ENCODE measurements at places on chromosomes 7 and 10.
A peak's percentile ranks its signal among the peaks of the same experiment; 100 is the strongest.

- H3K27me3 ChIP-seq, result no peaks in the 10 kb centered on the region
- no peak overlapping the region for H3K4me3 ChIP-seq
- H3K4me1 ChIP-seq, result no peaks in the 10 kb centered on the region
- DNase-seq, result no peak
- no peaks in the 10 kb centered on the region for H3K36me3 ChIP-seq
Observed at GRCh38 chr10:71023704-71024283, 135.4 kb upstream of the PCBD1 start.

GRCh38 chr10:78641693-78642092 lies 427.1 kb upstream of the ZMIZ1 start:
- no peaks in the 10 kb centered on the region for H3K27me3 ChIP-seq
- no peak for DNase-seq
- no peaks in the 10 kb centered on the region for H3K36me3 ChIP-seq
- H3K4me1 ChIP-seq, result no peaks in the 10 kb centered on the region
- H3K4me3 ChIP-seq, result no peak overlapping the region
- H3K27ac ChIP-seq, result no peak overlapping the region

- no peak overlapping the region for H3K4me3 ChIP-seq
- H3K36me3 ChIP-seq, result no peaks in the 10 kb centered on the region
- DNase-seq, result no peak
- H3K4me1 ChIP-seq, result no peaks in the 10 kb centered on the region
- no peaks in the 10 kb centered on the region for H3K27me3 ChIP-seq
Observed at GRCh38 chr10:43029043-43029442, 47.8 kb upstream of the RET start.

- no peaks in the 10 kb centered on the region for H3K36me3 ChIP-seq
- no peak overlapping the region for H3K27ac ChIP-seq
- H3K4me3 ChIP-seq, result no peak overlapping the region
- no peaks in the 10 kb centered on the region for H3K27me3 ChIP-seq
Observed at GRCh38 chr10:17256627-17257026, 28.6 kb downstream of the VIM start.

GRCh38 chr10:66799474-66799873 lies 126.4 kb upstream of the LRRTM3 start:
- no peaks in the 10 kb centered on the region for H3K27me3 ChIP-seq
- no peak for DNase-seq

- no peaks in the 10 kb centered on the region for H3K36me3 ChIP-seq
- no peak overlapping the region for H3K4me3 ChIP-seq
- DNase-seq, result no peak
- H3K27me3 ChIP-seq, result no peaks in the 10 kb centered on the region
- no peaks in the 10 kb centered on the region for H3K4me1 ChIP-seq
- no peak overlapping the region for H3K27ac ChIP-seq
Observed at GRCh38 chr10:97830064-97830463, 19.6 kb upstream of the GOLGA7B start.

GRCh38 chr7:132116369-132116768 lies 459.9 kb downstream of the PLXNA4 start:
- no peaks in the 10 kb centered on the region for H3K36me3 ChIP-seq
- DNase-seq, result no peak
- H3K4me3 ChIP-seq, result no peak overlapping the region
- H3K27ac ChIP-seq, result no peak overlapping the region

GRCh38 chr7:48350515-48350914 lies 179.3 kb downstream of the ABCA13 start:
- H3K27me3 ChIP-seq, result no peaks in the 10 kb centered on the region
- no peak for DNase-seq
- no peaks in the 10 kb centered on the region for H3K36me3 ChIP-seq
- H3K27ac ChIP-seq, result no peak overlapping the region

- no peaks in the 10 kb centered on the region for H3K36me3 ChIP-seq
- H3K4me1 ChIP-seq, result peaks cover 11% of the 10 kb centered on the region
- no peak overlapping the region for H3K4me3 ChIP-seq
- H3K27me3 ChIP-seq, result no peaks in the 10 kb centered on the region
Observed at GRCh38 chr7:71477441-71477840, 345.5 kb downstream of the GALNT17 start.

- no peak for DNase-seq
- no peaks in the 10 kb centered on the region for H3K4me1 ChIP-seq
- no peaks in the 10 kb centered on the region for H3K27me3 ChIP-seq
- H3K4me3 ChIP-seq, result no peak within 1 kb of the TSS
- no peaks in the 10 kb centered on the region for H3K36me3 ChIP-seq
- H3K27ac ChIP-seq, result no peak within 1 kb of the TSS
Observed at GRCh38 chr10:50885097-50885859, at the start of gene A1CF. A1CF (minus strand) TSS chr10:50885627; CDS start chr10:50859940, 25,687 bp downstream.

DNA sequence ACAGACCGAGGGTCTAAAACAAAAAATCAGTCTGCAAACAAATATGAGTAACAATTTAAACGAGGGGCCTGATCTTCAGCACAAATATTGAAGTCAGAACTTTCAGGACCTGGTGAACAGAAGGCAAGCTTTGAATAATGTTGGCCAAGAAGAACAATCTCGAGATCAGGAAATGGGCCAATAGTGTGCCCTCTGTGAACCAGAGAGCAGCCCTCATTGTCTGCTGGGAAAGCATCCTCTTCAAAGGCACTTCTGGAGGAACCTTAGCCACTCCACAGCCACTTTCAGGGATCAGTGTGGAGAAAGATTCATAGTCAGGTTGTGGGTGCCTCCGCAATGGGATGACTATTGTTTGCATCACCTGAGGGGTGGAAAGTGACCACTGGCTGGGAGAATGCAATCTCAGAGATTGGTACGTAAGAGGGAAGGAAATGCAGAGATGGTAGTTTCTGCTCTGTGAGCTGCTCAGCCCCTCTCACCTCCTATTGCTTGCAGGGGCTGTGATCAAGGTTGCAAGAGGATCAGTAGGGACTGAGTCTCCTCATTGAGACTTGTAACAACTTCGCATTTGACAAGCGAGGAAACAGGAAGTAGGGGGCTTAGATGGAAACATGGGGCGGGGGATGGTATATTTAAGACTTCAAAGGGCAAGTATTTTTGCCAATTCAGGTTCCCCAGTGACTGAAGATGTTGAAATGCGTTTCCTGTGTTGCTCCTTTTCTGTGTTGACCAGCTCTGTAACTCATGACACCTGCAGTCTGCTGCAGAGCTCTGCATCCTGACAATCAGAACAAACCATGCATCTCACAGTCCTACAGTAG lies 28.4 kb upstream of the IFRD1 start:
- H3K27me3 ChIP-seq, result no peaks in the 10 kb centered on the region
- H3K4me3 ChIP-seq, result no peak overlapping the region
- no peaks in the 10 kb centered on the region for H3K36me3 ChIP-seq

GRCh38 chr7:73451780-73452398 lies 18.3 kb downstream of the FZD9 start:
- H3K36me3 ChIP-seq, result peaks cover 20% of the 10 kb centered on the region
- DNase-seq, result no peak

- peak overlapping the region; percentile 83 for H3K27ac ChIP-seq
- H3K36me3 ChIP-seq, result no peaks in the 10 kb centered on the region
- H3K4me1 ChIP-seq, result peaks cover 52% of the 10 kb centered on the region
- H3K4me3 ChIP-seq, result peak overlapping the region; percentile 94
Observed at GRCh38 chr10:3067859-3068179, 471 bp downstream of the PFKP start.

DNA sequence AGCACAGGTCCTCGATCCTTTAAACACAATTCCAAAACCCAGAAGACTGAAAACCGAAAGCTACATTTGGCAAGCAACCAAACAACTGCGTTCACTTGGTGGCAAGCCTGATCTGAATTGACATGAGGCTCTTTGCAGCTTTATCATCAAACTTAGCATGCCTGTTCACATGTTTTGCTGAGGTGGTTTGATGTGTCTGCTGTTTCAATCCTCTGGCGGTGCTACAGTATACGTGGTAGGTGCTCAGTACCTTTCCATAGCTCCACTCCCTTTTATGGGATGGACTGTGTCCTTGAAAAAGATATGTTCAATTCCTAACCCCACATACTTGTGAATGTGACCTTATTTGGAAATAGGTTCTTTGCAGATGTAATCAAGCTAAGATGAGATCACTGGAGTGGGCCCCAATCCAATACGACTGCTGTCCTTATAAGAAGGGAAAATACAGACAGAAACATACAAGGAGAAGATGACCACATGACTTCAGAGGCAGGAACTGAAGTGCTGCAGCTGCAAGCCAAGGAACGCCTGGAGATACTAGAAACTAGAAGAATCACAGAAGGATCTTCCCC lies 33.4 kb downstream of the CCDC6 start:
- H3K36me3 ChIP-seq, result no peaks in the 10 kb centered on the region
- H3K4me3 ChIP-seq, result no peak overlapping the region
- H3K4me1 ChIP-seq, result peaks cover 84% of the 10 kb centered on the region
- H3K27me3 ChIP-seq, result no peaks in the 10 kb centered on the region
- peak overlapping the region; percentile 49 for H3K27ac ChIP-seq
- peak; percentile 6 for DNase-seq

- no peak overlapping the region for H3K4me3 ChIP-seq
- H3K27ac ChIP-seq, result no peak overlapping the region
- no peaks in the 10 kb centered on the region for H3K36me3 ChIP-seq
Observed at GRCh38 chr7:127655720-127656119, 3.7 kb downstream of the SND1 start.

- no peak overlapping the region for H3K4me3 ChIP-seq
- H3K36me3 ChIP-seq, result no peaks in the 10 kb centered on the region
- no peak for DNase-seq
- H3K27ac ChIP-seq, result no peak overlapping the region
- H3K4me1 ChIP-seq, result peaks cover 12% of the 10 kb centered on the region
Observed at GRCh38 chr10:125415964-125416363, 255.6 kb upstream of the CTBP2 start.

DNA sequence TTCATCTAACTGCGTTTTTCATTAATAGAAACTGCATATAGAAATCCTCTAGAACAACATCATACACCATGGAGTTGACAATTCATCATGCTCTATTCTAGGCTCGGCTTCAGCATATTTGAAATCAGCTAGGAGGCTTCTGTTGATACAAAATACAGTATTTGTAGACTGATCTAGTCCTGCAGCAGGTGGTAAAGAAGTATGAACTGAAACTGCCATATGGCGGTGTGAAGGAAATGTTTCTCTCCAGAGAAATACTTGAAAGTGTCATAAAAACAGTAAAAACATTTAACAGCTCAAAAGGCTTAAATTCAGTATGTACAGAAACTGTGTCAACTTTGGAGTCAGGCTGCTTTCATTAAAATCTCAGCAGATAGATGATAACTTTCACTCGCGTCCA lies 32.0 kb upstream of the MYO3A start:
- H3K27ac ChIP-seq, result no peak overlapping the region
- no peaks in the 10 kb centered on the region for H3K4me1 ChIP-seq
- no peak overlapping the region for H3K4me3 ChIP-seq
- DNase-seq, result no peak
- no peaks in the 10 kb centered on the region for H3K36me3 ChIP-seq
- H3K27me3 ChIP-seq, result no peaks in the 10 kb centered on the region

DNA sequence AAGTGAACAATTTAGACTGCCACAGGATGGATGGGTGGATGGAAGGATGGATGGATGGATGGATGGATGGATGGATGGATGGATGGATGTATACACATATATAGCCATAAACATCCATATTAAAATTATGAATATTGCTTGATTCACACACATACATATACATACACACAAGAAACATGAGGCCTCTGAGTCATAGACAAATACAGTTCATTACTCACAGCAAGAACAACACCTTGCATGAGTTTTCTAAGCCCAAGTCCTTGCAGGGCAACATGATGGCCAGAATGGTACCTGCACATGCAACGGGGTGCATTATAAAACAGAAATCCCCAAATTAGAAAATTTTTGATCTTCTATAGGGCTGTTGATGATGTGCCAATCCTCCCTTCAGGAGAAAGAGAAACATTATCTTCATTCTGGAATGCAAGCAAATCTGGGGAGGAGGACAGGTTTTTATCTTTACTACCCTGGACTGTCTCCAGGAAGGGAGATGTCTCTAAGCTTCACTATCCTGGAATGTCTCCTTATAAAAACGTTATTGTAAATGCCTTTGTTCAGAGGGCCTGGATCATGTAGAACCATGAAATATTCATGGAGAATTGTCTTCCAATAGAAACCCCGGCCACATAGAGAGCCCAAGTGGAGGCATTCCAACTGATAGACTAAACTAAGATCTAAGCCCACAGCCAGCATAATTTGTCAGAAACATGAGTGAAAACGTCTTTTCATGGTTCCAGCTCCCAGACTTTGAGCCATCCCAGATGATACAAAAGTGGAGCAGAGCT lies 238.6 kb upstream of the LRRN3 start:
- H3K4me1 ChIP-seq, result no peaks in the 10 kb centered on the region
- DNase-seq, result no peak
- H3K27me3 ChIP-seq, result no peaks in the 10 kb centered on the region

DNA sequence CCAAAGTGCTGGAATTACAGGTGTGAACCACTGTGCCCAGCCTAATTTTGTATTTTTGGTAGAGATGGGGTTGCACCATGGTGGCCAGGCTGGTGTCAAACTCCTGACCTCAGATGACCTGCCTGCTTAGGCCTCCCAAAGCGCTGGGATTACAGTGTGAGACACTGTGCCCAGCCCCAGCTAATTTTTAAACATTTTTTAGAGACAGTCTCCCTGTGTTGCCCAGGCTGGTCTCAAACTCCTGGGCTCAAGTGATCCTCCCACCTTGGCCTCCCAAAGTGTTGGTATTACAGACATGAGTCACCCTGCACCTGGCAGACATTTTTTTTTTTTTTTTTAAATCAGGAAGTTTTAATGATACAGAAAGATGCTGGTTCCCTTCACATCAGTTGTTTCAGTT lies 15.5 kb downstream of the DENND10 start:
- peaks cover 4% of the 10 kb centered on the region for H3K36me3 ChIP-seq
- H3K4me3 ChIP-seq, result no peak overlapping the region
- DNase-seq, result no peak
- H3K4me1 ChIP-seq, result no peaks in the 10 kb centered on the region
- no peaks in the 10 kb centered on the region for H3K27me3 ChIP-seq

- no peaks in the 10 kb centered on the region for H3K36me3 ChIP-seq
- no peak overlapping the region for H3K4me3 ChIP-seq
- DNase-seq, result no peak
- no peaks in the 10 kb centered on the region for H3K4me1 ChIP-seq
- no peaks in the 10 kb centered on the region for H3K27me3 ChIP-seq
Observed at GRCh38 chr7:102898532-102898859, 14.3 kb upstream of the LRRC17 start.

GRCh38 chr10:76911184-76911583 lies 726.4 kb downstream of the KCNMA1 start:
- H3K27me3 ChIP-seq, result no peaks in the 10 kb centered on the region
- H3K4me3 ChIP-seq, result no peak overlapping the region
- no peaks in the 10 kb centered on the region for H3K36me3 ChIP-seq
- H3K27ac ChIP-seq, result no peak overlapping the region
- no peak for DNase-seq
- no peaks in the 10 kb centered on the region for H3K4me1 ChIP-seq

DNA sequence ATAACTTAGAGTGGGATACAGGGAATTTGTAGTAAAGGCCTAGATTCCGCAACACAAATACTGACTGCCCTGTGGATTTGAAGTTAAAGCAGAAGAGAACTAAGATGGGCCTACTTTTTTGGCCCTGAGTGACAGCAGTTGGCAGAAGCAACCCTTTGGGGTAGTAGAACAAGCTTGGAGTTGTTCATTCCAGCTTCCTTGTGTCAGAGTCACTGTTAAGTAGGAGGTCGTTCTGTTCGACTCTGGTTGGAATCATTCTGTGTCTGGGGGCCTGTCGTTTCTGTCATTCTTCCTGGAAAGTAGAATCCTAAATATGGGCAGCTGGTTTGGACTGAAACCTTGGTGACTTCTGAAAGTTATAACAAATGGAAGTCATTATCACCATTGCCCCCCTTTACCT lies 865.9 kb downstream of the LRMDA start:
- no peaks in the 10 kb centered on the region for H3K36me3 ChIP-seq
- peaks cover 7% of the 10 kb centered on the region for H3K4me1 ChIP-seq
- no peak overlapping the region for H3K4me3 ChIP-seq

Data from esophagus squamous epithelium (tissue), 5 donors.